ENCODE measurements at places on chromosomes 11 and 22. TPM values are rescaled to one million over a fixed set of nuclear protein-coding genes. Genes with fewer than 3 reads are reported as not detected.

Gene CDC45
- 37.8 TPM for polyA plus RNA-seq

Gene SRSF8
- 29.7 TPM for polyA plus RNA-seq

Gene INSC
- polyA plus RNA-seq: 0.10 TPM

Gene F2
- 0.03 TPM for polyA plus RNA-seq

Gene CHRM1
- not detected for polyA plus RNA-seq

Gene MMP13
- not detected for polyA plus RNA-seq

Gene OR4A5
- not detected for polyA plus RNA-seq

Gene SLC22A25
- not detected for polyA plus RNA-seq

Gene RASD2
- 0.06 TPM for polyA plus RNA-seq

Gene RIN1
- 42.0 TPM for polyA plus RNA-seq
